ENCODE measurements at places on chromosomes 7 and 10.

DNA sequence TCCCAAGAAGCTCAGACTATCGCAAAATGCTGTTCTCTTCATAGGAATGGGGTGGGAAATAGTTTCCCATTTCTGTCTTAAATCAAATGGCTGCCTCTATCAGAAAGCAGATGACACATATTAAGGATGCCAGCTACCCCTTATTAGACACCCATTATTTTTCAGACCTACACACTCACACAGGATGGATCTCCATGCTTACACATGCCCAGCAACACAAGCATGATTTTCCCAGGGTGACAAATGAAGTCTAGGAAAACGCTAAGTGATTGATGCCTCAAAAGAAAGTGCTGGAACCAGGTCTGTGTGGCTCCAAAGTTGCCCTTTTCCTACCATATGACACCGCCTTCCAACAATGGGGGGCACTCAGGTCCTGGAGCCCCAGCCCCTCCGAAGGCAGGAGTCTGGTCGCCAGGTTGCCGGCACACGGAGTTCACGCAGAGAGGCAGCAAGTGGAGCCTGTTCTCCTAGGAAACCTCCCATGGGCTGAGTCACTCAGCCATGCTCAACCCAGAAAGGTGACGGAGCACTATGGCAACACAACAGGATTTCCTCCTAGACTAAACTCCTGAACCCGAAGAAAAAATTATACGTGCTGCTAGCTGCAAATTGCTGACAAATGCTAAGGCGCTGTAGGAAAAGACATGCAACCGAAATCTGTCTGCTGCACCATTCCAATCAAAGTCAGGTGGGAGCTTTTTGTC is 19.8 kb downstream of the VOPP1 start:
- no peak for DNase-seq

DNA sequence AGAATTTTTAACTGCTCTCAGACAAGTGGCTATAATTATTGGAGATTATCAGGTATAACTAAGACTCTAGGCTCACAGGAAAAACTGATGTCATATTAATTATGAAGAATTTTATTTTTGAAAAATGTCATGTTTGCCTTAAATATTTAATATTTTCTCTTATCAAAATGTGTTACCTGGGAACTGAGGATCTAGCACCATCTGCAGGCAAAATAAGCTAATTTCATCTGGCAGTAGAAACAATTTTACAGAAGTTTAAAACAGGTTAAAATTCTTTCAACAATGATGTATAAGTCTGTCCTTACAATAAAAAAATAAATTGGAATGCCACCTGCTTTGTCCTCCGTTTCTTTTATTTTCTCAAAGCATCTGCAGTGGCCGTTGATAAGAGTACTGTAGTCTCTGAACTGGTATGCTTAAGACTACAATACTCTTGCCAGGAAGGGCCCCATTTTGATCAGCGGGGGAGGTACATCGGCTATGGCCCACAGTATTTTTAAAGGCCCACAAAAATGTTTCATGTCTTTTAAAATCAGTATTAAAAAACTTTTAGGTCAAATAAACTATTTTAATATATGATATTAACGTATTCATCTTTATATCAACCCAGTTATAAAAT is 81.3 kb downstream of the VWDE start:
- DNase-seq: no peak

DNA sequence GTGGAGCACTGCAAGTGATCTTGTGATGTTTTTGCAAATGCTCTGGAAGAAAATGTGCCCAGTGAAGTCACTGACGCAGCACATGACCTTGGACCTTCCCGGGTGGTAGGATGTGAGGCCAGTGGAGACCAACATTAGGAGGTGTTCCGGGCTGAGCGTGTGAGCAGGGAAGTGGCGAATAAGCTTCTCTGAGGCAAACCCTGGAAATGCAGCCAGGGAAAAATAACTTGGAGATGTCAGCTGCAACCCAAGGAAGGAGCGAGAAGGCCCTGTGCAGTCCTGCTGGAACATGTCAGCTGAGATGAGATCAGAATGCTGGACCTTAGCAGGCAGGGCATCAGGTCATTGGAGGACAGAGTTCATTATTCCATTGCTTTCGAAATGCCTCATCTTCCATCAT is 18.6 kb upstream of the SDK1 start:
- DNase-seq: no peak

- DNase-seq: no peak
These were observed 42.5 kb downstream of the ABLIM1 start for GRCh38 chr10:114615600-114616007.

- no peak for DNase-seq
These were observed 511.9 kb downstream of the SUGCT start for GRCh38 chr7:40646717-40647116.

DNA sequence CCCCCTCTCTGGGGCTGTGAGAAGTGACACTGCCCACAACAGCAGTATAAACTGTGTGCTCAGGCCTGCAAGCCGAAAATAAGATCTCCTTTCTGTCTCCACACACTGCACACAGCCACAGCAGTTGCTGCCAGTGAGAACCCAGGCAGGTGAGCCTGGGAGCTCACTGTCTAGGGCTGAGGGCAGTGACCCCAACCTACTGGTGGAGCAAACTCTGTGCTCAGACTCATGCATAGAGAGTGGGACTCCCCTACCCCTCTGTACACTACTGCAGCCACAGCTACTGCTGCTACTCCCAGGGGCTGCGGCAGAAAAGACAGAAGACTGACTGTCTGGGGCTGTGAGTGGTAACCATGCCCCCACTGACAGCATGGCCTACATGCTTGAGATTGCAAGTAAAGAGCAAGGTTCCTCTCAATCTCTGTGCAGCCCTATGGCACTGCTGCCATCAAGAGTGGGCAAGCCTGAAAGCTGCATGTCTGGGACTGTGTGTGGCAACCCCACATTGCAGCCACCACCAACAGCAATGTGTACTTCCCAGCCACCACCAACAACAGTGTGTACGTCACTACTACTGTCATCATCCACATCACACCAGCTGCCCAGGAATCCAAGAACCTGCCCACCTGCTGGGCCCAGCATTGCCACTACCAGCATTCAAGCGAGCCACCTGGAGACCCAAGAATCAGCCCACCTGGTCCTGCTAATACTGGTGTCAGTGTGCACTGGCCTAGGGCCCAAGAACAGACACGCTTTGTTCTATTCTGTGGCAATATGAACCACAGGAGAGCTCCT is 226.1 kb downstream of the XPNPEP1 start:
- no peak for DNase-seq

GRCh38 chr7:123797673-123798531 is 47.1 kb upstream of the HYAL4 start:
- DNase-seq: no peak

- no peak for DNase-seq
These were observed 73.1 kb downstream of the EEPD1 start for GRCh38 chr7:36226151-36226550.

DNA sequence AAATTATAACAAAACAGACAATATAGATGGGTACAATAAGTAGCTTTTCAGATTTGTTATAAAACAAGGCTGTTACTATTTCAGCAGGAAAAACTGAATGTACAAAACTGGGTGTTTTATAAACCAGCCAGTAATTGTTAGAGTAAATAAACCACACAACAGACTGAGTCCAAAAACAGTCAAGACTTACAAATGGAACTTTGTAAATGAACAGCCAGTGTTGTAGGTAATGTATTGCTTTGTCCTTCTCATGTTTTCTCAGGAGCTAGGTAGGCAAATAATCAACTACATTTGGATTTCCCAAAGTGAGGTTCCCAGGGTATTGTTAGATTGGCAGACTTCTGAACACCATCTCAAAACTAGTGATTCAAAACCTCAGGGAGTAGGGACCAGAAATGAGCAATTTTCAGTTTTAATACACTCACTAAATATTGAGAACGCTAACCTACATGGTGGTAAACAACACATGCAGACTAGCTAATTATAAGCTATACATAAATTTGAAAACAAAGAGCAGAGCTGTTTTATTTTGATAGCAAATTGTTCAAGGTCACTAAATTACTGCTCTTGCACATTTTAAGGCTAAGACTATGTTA is 36.2 kb downstream of the HERPUD2 start:
- DNase-seq: no peak

- DNase-seq: no peak
These were observed 152.5 kb upstream of the ZMIZ1 start for GRCh38 chr10:78916227-78916626.

- DNase-seq: no peak
These were observed 114.9 kb upstream of the RAB11FIP2 start for GRCh38 chr10:118161461-118162246.

DNA sequence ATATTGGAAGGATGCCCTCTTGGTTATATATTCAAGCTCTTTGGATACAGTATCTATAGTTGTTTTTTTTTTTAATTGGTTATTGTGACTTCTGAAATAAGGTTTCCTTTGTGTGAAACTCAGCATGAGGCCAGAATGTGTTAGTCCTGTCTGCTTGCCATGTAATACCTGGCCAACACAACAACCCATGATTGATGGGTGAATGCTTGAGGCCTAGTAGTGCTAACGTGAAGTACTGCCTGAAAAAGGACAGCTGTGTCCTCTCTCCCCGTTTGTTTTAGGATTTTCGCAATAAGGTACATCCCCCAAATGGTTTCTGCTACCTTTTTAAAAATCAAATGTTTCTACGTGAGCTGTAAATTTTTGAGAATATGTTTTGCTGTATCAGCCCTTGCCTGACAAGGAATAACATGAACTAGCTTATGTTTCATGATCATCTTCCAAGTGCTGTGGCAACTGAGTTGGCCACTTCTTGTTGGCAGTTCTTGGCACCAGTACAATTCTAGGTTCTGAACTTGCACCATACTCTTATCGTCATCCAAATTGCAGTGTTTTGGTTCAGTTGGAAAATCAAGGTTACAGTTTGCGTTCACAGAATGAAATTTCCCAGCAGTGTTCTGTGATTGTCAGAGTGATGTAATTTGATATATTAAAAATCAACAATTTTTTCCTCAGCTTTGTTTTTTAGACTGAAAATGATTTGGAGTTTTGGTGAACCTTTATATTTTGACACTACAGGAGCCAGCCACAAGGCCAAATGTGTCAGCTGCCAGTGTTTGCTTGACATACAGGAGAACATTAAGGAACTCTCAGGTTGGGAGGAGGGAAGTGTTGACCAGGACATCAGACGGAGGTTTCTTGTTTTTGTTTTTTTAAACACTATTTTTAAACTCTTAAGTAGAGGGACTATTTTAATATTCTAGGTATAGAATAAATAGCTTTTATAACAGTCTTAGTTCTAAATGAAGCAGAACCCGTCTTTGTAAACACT is 13.5 kb upstream of the ASCC1 start:
- DNase-seq: no peak

GRCh38 chr7:69687739-69688433 is 89.6 kb downstream of the AUTS2 start:
- DNase-seq: no peak

GRCh38 chr10:23643111-23643780 is 204.4 kb downstream of the OTUD1 start:
- DNase-seq: no peak

GRCh38 chr7:136709876-136710275 is 158.6 kb upstream of the CHRM2 start:
- DNase-seq: no peak

- no peak for DNase-seq
These were observed 61.5 kb downstream of the LANCL2 start for GRCh38 chr7:55426676-55427075.

GRCh38 chr7:40979296-40979695 is 723.6 kb downstream of the INHBA start:
- no peak for DNase-seq

DNA sequence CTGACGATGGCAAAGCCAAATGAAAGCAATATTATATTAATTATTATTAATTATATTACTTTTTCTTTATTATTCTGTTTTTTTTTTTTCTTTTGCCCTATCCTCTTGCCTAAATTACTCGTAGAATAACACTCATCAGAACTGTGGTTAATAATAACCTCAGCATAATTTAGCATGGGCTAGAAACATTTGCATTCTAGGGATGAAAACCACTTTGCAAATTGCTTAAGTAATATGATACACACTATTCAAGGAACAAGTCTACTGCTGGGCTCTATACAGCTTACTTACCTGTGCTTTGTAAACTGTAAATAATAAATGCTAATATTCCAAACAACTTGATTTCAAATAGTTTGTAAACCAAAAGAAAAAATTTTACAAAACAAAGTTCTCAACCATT is 375.8 kb downstream of the HGF start:
- DNase-seq: no peak

GRCh38 chr7:5564894-5565293 is 141.3 kb upstream of the TNRC18 start:
- no peak for DNase-seq

DNA sequence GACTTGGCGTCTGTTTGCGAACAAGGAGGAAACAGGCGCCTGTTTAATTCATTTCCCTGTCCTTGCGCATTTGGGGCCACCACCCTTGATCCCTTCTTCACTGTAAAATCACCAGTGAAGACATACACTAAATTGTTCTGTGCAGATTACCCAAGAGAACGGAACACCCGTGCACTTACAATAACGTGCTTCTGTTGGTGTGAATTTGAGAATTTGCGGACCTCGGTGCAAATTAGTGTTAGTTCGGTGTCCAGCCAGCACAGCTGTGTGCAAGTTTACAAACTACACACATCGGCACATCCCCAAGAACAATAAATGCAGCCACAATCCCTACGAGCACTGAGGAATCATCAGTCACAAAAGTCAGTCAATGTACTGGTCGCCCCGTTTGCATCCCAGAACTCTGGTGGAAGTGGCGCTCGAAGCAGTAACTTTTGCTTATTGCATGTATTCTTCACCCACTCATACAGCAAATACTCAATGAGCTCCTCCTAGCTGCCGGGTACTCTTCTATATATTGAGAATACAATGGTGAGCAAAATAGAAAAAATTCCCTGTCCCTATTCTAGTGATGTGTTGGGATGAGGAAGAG is 786 bp upstream of the CNOT4 start:
- no peak for DNase-seq

DNA sequence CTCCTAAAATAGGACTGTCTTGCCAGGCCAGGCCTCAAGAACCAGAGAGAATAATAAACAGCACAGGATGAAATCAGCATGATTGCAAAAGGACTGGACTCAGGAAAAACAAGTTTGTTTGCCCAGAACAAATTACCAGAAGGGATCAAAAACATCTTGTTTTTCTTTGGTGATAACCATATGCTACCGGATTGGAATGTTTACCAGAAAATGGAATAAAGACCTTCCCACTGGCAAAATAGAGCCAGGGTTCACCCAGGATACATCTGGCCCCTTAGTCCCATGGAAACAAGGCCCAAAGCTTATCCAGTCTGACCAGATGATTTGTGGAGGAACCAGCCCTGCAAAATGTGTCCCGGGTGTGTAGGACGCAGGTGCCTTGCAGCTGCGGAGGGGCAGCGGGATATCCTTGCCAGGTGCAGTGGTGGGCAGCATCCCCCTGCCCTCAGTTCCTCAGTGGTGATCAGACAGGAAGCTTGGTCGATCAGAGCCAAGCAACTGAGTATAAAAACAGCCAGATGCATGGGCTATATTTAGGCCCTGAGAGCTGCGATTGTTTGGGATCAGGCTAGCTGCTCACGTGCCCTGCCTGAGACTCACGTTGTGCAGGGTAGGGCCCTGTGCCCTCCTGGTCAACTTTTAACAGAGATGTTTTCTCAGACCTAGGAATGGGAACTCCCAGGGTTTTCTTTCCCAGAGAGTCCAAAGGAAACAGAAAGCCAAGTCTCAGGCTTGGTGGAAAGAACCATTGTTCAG is 4.6 kb upstream of the ZNF22 start:
- no peak for DNase-seq

- DNase-seq: peak; percentile 2
These were observed 41.6 kb downstream of the JAKMIP3 start for GRCh38 chr10:132107186-132107948.

GRCh38 chr7:40499718-40500117 is 364.9 kb downstream of the SUGCT start:
- no peak for DNase-seq
